ENCODE measurements at places on chromosomes 7 and 10.

DNA sequence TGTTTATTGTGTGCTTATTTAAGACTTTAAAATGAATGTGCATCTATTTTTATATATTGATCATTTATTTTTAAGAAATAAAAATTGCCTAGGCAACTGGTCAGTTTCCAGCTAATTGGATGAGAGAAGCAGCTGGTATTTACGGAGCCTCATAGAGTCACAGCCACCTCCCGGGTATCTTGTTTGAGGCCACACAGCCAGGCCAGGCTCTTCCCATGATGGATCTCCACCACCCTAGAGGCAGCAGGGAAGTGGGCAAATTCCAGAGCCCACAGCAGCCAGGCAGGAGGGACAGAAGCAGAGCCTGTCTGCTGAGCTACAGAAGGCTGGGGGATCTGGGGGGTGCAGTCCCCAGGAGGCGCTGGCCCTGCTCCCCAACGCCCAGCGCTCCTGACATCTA, 61.6 kb downstream of the CLEC2L start:
- no peak for DNase-seq

DNA sequence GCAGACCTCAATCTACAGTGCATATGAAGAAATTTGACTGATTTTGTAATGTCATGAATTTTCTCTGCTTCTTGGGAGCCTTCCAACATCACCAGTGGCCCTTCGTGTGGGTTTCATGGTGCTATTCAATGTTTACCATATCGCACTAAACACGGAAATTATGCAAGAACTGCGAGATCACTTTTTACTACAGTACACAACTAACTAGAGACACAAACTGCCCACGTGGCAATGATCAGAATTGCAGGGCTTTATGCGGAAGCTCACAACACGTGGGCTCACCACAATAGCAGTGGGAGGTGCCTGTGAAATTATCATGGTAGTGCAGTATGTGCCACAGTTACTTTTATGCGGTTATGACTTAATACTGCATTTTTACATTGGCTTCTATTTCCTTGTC, 449.7 kb upstream of the KLF6 start:
- DNase-seq: no peak

GRCh38 chr7:44740055-44740454, 8.6 kb upstream of the ZMIZ2 start:
- no peak for DNase-seq

DNA sequence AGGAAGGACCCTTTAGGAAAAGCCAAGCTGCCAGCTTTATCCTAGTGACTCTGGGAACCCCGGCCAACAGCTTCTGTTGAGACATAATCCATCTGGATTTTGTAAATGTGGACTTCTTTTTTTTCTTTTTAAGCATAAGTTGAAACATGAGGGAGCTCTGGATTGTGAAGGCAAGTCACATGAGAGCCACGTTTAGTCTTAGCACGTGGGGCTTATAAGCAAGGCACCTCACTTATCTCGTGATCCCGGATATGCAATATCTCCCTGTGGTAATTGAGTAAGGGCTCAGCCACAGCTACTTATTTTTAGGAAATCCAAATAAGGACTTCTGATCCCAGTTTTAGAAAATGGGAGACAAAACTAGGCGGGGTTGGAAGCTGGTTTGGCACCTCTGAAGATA, 111.2 kb upstream of the PTN start:
- no peak for DNase-seq

DNA sequence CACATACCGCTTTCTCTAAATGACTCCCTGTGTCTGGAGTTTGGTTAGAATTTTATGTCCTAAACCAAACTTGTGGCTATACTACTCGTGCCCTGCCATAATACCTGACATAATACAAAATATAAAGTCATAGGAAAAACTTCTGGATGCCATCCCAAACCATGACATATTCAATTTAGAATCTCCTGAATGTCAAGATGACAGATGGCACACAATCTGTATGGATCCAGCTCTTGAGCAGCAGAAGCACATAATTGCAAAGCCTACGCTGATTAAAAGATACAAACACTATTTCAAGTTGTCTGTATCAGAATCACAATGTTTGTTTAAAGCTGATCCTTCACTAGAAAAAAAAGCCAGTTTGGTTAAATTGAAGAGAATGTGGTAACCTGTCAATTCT, 22.4 kb upstream of the CDC14C start:
- DNase-seq: no peak

DNA sequence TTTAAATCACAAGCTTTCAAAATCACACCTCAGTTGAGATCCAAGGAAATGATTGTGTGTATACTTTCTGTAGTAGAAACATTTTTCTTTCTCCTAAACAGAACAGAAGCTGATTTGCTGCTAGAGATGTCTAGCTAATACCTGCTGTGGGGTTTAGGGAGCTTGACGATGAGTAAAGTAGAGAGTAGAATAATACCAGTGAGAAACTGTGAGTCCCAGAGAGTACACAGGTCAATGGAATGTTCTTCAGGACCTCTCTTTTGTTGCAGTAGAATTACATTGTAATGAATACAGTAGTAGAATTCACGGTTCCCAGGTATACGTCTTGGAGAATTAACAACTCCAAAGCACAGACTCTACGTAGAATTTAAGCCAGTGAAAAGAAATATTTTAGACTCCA, 18.0 kb downstream of the TRUB1 start:
- no peak for DNase-seq

GRCh38 chr7:94253686-94254085, 141.0 kb upstream of the COL1A2 start:
- no peak for DNase-seq

DNA sequence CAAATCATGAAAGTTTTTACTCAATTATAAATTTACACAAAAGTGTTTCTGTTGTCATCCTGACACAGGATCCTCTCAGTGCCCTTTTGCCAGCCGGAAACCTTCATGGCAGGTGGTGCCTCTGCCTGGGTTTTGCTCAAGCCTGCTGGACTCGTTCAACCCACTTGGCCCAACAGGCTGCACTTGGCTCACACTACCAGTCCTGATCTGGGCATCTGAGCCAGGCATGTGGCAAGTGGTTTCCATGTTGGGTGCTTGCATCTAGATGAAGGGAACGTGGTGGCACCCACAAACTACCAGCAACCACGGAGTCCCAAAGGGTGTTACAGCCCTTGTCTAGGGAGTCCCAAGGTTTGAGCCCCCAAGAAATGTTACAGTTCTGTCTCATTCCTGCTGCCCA, 162.3 kb upstream of the CSTF2T start:
- no peak for DNase-seq

DNA sequence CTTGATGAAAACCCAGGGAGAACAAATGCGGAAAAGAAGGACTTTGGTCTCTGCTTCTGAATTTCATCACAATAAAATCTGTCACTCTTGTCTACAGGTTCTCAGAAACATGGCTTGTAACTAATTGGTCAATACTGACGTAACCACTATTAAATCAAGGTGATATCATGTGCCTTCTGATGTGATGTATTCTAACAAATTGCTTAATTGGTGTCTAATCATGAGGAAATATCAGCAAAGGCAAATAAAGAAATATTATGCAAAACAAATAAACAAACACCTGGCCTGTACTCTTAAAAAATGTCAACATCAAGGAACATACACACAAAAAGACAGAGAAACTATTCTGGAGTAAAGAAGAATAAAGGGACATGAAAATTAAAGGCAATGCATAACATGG, 1165.0 kb downstream of the NXPH1 start:
- no peak for DNase-seq

DNA sequence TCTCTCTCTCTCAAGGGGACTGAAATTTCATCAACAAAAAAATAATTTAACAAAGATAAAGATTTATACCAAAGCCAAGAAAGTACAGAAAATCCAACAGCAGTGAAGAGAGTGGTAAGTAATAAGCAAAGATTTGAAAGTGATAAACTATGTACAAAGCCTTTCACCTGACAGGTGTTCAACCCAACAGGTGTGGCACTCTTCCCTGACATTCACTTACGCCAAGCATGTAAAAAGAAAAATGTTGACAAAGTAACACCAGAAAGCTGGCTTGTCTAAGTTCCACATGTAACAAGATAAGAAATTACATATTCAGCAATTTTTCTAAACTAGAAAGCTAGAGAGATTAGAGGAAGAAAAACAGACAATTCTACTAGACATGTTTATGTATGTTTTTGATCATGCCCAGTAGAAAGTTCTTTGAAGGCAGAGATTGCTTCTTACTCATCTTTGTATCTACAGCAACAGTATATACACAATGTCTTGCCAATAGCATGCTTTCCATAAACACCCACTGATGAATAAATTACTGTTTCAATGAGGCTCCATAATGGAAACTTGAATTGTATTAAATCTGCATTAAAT, 468.5 kb downstream of the PARD3 start:
- no peak for DNase-seq

DNA sequence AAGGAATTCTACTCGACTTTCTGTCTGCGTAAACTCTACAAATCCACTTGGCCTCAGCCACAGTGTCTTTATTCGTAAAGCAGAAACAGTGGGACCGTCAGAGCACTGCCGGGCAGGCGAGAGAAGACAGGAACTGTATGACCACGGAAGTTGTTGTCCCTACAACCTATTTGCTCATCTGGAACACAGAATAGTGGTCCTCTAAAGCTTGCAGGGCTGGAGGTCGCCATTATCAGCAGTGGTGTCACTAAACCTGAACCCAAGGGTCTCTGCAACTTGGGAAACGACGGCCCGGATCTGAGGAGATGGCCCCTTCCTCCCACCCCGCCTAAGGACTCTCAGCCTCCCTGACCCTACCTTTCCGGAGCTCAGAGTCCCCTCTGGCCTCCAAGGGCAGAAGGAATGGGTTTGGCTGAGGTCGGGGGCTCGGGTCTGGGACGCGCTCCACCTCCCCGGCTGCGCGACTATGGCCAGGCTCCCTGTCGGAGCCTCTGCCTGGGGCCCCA, 442 bp downstream of the STYXL1 start:
- no peak for DNase-seq

DNA sequence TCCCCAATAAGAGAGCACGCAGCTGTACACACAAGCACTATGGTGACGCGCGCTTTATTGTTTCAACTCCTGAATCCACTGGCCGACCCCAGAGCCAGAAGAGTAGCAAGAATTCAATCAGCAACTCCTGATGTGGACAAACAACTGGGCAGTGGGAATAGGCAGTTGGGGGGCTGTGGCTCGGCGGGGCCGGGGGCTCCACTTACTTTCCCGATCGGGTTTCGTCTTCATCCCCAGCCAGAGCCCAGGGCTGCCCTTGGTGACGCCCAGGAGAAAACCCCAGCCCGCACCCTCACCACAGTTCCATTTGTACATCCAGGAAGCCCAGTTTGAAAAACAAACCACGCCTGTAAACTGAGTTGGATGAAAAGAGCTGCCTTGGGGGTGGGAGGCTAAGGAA, 38.7 kb downstream of the DAGLB start:
- DNase-seq: no peak

DNA sequence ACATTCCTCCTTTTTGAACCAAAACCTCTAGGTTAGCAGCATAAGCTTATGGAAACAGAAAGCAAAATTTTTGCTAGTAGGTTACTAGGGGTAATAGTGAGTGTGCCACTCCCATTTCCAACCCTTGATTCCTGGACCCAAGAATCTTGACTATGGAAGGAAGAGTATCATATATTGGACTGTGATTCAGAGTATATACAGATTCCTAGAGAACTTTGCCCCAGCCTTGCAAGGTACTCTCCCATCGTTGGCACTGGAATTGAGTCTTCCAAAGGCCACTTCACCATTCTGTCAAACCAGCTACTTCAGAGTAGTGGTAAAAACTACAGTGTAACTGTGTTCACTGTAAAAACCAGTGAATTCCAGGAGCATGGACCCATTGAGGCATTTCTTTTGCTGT, 69.4 kb downstream of the LRRC17 start:
- DNase-seq: no peak

DNA sequence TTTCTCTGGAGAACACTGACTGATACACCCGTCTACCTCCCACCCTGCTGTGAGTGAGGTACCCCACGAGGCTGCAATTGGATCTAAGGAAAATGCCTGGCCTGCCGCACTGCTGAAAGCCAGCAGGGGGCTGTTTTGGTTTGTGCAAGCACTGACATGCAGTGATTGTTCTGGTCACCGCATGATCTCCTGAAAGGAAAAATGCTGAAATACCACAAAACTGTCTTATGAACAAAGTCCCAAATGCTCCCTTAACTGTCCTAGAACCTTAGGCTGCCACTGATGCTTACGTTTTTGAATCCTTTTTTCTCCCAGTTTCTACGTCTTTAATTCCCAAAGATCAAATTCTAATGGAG, 132.7 kb downstream of the JCAD start:
- no peak for DNase-seq

DNA sequence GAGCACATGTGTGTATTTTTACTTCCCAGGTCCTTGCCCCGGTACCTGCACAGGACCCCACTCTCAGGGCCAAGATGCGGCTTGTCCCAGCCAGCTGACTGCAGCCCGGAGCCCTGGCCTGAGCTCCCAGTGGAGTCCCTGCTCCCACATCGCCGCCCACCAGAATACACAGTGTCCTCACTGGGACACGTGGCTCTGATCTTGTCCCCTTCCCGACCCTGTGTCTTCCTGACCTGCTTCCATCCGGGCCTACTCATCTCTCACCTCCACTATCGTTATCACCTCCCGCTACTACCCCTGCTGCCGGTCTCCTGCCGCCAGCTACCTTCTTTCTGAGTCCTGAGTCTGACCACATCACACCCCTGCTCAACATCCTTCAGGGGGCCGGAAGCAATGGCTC, 146.3 kb upstream of the CHST15 start:
- DNase-seq: no peak

GRCh38 chr7:108660465-108660864, 90.8 kb downstream of the DNAJB9 start:
- DNase-seq: no peak

Measured in activated naive CD4-positive, alpha-beta T cell (primary cell).